SK-N-SH (cell line): ENCODE measurements at places on chromosomes 3 and 15. TPM values are rescaled to one million over a fixed set of nuclear protein-coding genes. Genes with fewer than 3 reads are reported as not detected.

The HDC gene
- polyA plus RNA-seq, result not detected in 2 replicates

The ADAMTS9 gene
- polyA plus RNA-seq, result 4.1 and 7.1 TPM in 2 replicates

The CCR1 gene
- polyA plus RNA-seq, result not detected in 2 replicates

The NSMCE3 gene
- 5.2 and 5.5 TPM in 2 replicates for polyA plus RNA-seq

The SMC4 gene
- 18.8 and 26.1 TPM in 2 replicates for polyA plus RNA-seq

DNA sequence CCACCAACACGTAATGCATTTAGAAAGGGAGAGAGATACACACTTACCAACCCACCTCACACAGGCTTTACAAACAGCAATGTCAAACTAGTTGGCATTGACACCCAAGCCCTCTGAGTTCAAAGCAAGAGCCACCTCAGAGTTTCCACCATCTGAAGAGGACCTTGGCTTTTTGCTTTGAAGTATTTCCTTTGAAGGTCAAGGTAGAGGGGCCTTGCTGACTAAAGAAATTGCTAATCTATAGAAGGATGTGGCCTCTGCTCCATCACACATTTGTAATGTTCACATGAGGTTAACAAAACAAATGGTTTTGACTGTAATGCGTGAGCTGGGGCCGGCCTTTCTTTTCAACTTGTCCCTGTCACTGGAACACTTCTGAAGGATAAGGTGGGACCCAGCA, 117.7 kb downstream of the POLR2M start:
- DNase-seq, result no peak

DNA sequence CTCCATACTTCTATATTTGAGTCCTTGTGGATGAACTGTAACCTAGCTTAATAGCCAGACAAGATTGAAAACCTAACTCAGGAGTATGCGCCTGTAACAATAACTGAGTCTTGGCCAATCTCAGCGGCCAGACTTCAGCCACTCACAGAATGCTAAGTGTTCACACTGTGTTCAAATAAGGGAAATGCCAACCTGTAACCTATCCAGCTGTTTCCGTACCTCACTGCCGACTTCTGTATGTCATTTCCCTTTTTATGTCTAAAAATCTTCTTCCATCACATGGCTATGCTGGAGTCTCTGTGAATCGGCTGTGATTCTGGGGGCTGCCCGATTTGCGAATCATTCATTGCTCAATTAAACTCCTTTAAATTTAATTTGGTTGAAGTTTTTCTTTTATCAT, 169.2 kb downstream of the NFKBIZ start:
- DNase-seq, result no peak

GRCh38 chr3:111708157-111708771, 113.1 kb upstream of the ZBED2 start:
- no peak for DNase-seq

DNA sequence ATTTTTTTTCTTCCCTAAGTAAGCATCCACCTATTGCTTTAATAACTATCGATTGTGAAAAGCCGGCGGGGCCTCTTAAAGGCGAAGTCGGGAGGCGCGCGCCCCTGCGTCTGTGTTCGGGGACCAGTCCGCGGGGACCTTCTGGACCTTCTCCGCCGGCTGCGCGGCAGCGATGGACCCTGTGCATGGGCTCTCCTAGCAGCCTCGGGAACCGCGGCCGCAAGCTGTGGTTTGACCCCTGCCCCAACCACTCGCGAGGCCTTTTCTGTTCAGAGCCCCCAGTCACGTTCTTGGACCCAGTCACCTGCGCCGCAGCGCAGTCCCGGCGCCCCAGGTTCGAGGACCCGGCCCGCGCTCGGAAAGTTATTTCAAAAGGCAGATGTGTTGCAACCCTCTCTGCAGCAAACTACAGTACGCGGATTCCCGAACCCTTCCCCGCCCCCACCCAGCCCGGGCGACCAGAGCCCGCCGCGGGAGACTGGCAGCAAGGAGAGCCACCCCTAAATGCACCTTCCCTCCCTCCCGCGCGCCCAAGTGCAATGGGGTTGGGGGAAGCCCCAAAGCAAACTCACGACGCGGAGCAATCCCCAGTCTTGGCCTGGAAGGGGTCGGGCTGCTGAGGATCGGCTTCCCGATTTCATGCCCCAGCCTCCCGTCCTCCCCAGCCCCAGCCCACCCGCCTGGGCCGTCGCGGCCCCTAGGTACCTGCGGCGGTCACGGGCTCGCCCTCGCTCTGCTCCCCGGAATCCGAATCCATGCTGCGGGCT, 684 bp downstream of the TNFAIP8L3 start:
- peak; percentile 62 for DNase-seq

DNA sequence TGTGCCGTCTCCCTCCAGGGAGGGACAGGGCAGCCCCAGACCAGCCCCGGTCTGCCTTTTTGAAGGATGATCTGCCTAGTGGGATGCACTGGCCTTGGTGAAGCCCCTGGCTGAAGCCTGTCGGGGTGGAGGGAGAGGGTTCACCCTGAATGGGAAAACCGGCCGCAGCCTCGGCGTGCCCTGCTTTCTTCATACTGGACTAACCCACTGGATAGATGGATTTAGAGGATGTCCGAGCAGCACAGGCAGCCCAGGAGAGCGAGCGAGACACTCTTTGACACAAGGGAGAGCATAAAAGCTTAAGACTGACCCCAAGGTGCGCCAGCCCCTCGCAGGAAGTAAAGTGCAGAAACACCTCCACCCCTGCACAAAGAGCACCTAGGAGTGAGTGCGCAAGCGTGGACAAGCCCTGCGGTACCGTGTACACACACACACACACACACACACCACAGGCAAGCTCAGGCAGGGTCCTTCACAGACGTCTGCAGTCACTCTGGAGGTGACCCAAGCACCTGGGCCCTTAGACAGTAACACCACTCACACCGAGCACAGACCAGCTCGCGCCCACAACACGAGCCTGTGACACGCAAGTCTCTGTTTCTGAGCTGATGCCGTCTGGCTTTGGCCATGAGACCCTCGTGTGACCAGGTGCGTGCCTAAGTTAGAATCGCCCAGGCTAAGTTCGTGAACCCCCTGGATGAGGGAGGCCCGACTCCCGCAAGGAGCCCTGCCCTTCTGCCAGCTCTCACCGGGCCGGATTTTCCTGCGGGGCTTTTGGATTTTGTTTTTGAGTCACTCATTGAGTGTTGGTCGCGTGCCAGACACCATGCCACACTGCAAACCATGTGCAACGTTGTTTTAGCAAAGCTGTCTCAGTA, 11.3 kb downstream of the SEMA4B start:
- DNase-seq, result no peak

DNA sequence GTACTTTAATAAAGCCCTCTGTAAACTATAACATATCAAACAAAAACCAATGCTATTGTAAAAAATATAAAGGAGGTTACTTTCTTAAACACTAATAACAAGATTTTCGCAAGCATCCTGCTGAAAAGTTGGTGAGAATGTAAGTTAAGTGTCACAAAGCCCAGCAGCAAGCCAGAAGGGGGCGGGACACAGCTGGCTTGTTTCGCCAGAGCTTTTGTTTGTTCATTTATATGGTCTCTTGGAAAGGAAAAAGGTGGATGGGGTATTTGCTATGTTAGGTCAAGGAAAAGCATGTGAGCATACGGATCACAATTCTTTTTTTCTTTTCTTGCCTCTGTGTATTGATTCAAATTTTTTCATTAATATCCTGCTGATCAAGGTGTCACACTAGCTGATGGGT, 59.9 kb downstream of the HACD2 start:
- DNase-seq, result no peak

GRCh38 chr3:135240426-135240825, 445.4 kb downstream of the EPHB1 start:
- no peak for DNase-seq
